ENCODE measurements at places on chromosomes 1 and 21.
A peak's percentile ranks its signal among the peaks of the same experiment; 100 is the strongest.

DNA sequence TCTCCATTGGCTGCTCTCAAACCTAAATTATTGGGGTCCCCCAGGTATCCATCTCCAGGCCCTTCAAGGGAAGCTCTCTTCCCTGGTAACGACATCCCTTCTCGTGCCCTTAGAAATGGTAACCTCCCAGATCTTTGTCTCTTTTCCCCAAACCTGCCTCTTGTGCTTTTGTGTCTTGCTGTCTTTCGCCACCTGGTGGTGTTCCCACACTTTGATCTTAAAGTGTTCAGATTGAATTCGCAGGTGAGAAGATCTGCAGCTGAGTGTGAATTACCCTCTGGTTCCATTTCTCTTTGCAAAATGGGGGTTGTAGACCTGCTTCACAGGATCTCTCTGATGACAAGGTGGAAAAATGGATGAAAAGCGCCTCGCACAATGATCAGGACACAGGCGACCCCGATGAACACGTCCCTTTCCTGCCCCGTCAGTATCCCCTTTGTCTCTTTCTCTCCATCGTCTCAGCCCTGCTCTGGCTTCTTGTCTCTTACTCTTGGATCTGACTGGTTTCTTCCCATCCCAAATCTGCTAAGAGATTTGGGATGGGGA, 53.1 kb downstream of the DOP1B start:
- DNase-seq: peak; percentile 73

DNA sequence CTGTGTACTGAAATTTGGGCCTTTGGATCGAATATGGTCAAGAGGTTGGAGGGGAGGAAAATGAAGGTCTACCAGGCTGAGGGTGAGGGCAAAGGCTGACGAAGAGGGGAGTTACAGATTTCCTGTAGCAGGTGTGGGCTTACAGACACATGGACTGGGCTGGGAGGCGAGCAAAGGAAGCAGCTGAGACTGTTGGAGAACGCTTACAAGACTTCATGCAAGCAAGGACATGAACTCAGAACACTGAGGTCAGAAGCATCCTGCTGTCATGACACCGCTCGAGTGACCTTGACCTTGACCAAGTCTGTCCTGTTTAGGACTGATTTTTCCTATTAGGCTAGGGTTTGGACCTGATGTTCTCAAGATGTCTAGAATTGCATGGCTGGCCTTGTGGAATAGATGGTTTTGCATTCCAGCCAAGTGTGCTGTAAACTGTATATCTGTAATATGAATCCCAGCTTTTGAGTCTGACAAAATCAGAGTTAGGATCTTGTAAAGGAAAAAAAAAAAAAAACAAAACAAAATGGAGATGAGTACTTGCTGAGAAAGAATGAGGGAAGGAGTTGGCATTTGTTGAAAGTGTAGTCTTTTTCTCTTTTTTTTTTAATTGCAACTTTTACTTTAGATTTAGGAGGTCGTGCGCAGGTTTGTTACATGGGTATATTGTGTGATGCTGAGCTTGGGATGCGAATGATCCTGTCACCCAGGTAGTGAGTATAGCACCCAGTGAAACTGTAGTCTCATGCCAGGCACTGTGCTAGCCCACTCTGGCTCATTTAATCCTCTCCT, 5.8 kb downstream of the ELF3 start:
- no peak for DNase-seq

- peak; percentile 78 for DNase-seq
These were observed 948 bp downstream of the STK40 start for GRCh38 chr1:36384542-36385409.

DNA sequence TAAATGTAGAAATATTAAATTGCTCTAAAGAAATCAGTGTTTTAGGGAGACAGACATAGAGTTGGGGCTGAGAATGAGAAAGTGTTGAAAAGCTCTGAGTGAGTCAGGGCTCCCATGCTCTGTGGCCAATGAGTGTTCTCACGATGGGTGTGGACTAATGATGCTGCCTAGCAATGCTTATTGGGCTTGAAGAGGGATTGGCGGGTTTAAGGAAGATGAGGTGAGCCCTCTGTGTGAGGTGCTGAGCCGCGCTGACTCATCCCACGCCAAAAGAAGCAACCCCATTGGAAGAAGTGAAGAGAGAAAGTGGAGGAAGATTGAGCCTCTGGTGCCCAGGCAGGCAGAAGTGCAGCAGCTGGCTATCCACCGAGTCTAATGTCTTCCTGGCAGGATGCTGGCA, 65.1 kb upstream of the DPT start:
- DNase-seq: peak; percentile 2

- no peak for DNase-seq
These were observed 63.8 kb upstream of the LYST start for GRCh38 chr1:235930543-235930942.

GRCh38 chr1:217077426-217077825, 354.2 kb upstream of the ESRRG start:
- no peak for DNase-seq

- DNase-seq: no peak
These were observed 330.6 kb downstream of the DUSP10 start for GRCh38 chr1:221411283-221411682.

DNA sequence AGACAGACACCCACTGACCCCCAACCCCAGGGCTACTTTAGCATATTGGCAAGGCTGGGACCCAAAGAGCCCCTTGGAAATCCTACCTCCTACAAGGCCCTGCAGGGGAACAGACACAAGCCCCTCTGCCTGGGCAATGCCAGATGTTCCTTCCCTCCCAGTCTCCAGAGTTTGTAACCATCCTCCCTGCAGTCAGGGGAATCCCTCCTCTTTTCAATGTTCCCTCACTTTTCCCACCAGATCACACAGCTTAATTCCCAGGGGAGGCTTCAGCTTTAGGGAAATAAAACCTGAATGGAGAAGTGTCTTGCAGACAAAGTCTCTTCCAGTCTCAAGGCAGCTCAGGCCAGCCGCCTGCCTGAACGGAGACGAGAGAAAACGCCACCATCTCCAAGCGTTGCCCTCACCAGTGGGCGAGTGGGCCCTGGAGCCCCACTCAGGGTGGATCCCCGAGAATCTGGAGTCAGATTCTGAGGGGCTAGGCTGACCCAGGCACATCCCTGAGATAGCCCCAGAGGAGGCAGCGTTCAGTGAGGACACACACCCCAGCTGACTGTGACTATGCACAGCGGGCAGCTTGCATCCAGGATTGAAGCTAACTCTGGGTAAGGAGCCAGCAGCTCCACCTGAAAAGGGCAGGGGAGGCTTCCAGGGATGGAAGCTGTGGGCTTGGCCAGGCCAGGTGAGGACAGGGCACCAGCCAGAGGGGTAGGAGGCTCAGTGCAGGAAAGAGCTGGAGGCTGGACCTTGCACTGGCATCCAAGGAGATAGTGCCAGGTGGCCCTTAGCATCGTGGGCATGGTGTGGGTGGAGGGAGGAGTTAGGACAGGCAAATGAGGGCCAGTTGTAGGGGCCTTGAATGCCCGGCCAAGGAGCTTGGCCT, 44.0 kb upstream of the ZC3H12A start:
- DNase-seq: no peak

DNA sequence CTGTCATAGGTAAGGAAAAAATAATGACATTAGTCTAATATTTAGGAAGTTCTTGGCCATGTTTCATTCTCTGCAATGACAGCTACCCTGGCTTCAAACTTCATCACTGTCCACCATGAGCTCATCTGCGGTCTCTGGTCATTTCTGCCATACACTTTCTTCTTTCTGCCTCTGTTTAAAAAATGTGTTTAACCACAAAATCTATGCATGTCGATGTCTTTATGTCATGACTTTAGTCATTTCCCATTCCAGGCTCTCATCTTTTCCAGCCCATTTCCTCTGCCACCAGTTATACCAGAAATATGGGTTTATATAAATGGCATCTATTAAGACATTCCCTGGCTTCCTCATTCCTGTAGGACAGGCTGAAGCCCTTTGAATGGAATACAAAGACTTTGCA, 68.5 kb upstream of the DUSP10 start:
- peak; percentile 85 for DNase-seq

DNA sequence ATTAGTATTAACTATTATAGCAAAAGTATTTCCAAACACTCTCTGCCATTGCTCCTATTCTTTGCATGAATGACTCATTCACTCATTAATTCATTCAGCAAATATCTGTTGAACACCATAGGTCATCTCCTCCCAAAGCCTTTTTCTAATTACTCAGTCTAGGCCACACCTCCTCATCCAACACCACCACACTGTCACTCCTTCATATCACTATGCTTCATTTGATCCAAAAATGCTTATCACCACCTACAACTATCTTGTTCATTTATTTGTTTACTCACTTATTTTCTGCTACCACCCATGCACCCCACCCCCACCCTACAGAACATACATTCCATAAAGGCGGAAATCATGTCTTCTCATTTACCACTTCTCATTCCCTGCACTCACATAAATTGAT, 94.4 kb upstream of the TNFSF4 start:
- peak; percentile 4 for DNase-seq

GRCh38 chr1:156128654-156129597, 14.4 kb downstream of the LMNA start:
- DNase-seq: no peak

DNA sequence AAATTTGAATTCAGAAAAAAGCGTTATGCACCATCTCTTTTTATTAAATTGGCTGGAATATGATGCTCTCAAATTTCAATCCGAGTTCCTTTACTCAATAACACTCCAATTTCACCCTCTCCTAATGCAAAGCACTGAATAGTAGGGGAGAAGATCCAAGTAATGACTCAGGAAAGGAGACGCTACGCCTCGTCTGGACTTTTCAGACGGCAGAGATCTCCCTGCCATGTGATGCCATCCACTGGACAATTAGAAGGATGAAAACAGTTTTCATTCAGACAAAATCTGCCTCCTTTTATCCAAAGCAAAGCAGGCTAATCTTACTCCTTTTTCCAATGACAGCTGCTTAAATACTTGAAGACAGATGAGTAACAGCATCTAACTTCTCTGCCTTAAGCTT, 242.4 kb upstream of the GREM2 start:
- no peak for DNase-seq

GRCh38 chr1:156291226-156292061, 4.0 kb downstream of the GLMP start:
- DNase-seq: no peak

Data from mammary epithelial cell (primary cell).